ENCODE measurements at places on chromosomes 3 and 15. TPM values are rescaled to one million over a fixed set of nuclear protein-coding genes. Genes with fewer than 3 reads are reported as not detected.

The DUOXA1 gene
- total RNA-seq: 1.7 TPM

The SPRED1 gene
- total RNA-seq: 11.8 TPM

The GNAT1 gene
- total RNA-seq: not detected

The CPNE9 gene
- not detected for total RNA-seq

The PFN2 gene
- total RNA-seq: 43.5 TPM

The GPR62 gene
- not detected for total RNA-seq

The ENTPD3 gene
- 1.9 TPM for total RNA-seq

The MINAR1 gene
- total RNA-seq: 2.2 TPM

The PROK2 gene
- not detected for total RNA-seq

The CLDN16 gene
- total RNA-seq: not detected

The BAHD1 gene
- 26.2 TPM for total RNA-seq

The RTP1 gene
- total RNA-seq: not detected

The IQCF5 gene
- not detected for total RNA-seq

The DOCK3 gene
- 5.5 TPM for total RNA-seq

The XCR1 gene
- not detected for total RNA-seq

The PPP2R3A gene
- 31.0 TPM for total RNA-seq

The LMAN1L gene
- not detected for total RNA-seq

The STRA6 gene
- not detected for total RNA-seq

The RAB7A gene
- 77.9 TPM for total RNA-seq

The CCR9 gene
- total RNA-seq: not detected

The SGO1 gene
- total RNA-seq: not detected

The RPL15 gene
- 2,085 TPM for total RNA-seq

The MED12L gene
- 0.16 TPM for total RNA-seq

Data from gastroesophageal sphincter (tissue), 4 donors.